ENCODE measurements at places on chromosomes 7 and 10.

GRCh38 chr10:72951760-72952159 lies 2.8 kb downstream of the PLA2G12B start:
- no peak for DNase-seq

DNA sequence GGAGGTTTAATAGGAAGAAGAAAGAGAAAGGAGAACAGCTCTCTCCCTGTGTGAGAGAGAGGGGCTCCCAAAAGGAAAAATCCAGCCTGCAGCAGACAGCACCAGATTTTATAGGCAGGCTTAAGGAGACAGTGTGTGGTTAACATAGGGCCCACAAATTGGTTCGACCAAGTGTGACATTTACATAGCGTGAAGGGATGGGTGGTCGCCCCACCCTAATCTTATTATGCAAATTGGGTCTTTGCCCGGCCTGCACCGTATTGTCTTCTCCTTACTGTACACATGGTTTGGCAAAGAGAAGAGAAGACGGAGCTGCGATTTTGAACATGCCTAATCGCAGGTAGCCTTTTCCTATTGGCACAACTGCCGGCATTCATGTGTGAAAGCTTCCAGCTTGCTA lies 756.3 kb downstream of the NXPH1 start:
- peak; percentile 51 for DNase-seq

DNA sequence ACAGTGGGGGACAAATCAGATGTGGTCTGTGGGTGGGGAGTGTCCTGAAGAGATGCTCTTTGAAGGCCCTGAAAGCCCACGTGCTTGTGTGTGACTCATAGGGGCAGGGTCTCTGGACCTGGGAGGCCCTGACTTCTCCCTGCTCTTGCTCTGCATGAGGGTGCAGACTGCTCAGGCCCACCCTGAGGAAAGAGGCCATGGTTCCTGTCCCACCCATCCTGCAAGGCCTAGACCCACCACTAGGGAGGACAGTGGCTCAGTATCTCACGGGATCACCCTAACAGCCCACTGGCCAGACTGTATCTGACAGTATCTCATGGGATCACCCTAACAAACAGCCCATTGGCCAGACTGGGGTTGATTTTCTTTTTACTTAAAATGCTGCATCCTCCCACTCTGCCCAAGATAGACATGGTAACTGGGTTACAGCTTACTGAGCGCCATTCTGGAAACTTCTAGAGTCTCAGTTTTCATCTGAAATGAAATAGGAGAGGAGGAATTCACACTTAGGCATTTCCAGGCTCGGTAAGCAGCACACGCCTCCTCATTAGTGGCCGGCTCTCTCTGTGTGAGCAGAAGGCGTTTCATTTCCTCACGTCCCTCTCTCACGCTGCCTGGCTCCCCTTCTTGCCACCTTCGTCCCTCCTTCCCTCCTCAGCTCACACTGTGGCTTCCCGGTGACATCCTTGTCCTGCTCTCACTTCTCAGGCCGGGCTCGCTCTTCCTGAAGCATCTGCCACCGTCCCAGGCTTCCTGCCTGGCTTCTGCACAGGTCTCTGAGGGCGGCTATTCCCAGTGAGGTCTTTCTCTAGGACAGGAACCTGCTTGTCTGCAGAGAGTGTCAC lies 242.6 kb downstream of the GLRX3 start:
- no peak for DNase-seq

DNA sequence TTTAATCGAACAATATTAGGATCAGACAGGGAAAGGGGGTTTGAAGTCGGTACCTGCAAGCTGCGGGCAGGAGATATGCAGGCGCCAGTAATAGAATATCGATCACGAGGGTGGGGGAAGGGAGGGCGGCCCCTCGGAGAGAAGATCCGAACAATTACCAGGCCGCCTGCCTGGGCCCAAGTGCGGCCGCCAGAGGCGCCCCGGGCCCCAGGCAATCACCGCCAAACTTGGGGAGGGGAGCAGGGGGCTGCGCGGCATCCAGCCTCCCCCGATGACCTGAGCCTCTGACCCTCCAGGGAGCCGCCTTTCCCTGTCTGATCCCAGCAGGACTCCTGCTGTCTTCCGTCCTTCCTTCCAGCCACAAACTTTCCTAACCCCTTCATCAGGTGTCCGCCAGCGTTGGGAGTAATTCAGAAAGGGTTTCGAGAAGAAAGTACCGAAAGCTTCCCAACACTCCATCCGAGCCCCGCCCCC lies 1.1 kb downstream of the NKX1-2 start:
- no peak for DNase-seq

GRCh38 chr10:89173075-89173474 lies 34.0 kb downstream of the CH25H start:
- no peak for DNase-seq

GRCh38 chr7:143012001-143012400 lies 14.9 kb downstream of the OR9A2 start:
- no peak for DNase-seq

DNA sequence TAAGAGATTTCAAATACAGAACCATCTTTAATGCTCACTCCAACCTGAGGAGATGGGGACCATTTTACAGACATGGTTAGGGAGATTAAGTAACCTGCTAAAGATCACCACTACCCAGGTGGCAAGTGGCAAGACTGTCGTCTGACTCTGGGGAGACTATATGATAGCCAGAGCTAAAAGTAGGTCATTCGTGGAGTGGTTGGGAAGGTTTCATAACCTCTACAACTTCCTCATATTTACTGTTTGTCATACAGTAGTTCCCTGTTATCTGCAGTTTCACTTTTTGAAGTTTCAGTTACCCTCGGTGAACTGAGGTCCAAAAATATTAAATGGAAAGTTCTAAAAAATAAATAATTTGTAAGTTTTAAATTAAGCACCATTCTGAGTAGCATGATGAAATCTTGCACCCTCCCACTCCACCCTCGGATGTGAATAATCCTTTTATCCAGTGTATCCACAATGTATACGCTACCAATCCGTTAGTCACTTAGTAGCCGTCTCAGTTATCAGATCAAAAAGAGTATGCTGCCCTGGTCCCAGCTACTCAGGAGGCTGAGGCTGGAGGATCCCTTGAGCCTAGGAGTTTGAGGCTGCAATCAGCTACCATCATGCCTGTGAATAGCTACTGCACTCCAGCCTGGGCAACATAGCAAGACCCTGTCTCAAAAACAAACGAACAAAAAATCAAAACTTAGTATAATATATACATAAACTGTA lies 14.9 kb upstream of the LGI1 start:
- no peak for DNase-seq

DNA sequence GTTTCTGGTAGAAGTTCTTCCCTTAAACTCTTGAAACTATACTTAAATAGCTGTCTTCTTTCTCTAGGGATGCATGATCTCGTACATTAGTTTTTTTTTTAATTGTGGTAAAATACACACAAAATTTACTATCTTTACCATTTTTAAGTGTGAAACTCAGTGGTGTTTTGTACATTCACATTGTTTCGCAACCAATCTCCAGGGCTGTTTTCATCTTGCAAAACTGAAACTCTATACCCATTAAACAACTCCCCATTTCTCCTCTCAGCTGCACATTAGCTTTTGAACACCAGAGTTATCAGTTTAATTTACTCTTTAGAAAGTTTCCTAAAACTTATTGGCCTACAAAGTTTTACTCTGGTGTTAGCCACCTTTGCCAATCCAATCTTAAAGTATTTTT lies 45.5 kb upstream of the PRKAR2B start:
- no peak for DNase-seq

- DNase-seq, result no peak
Measured at GRCh38 chr7:39880556-39880955, 69.5 kb upstream of the CDK13 start.

GRCh38 chr10:102603946-102604345 lies 40.3 kb upstream of the TRIM8 start:
- DNase-seq, result no peak

DNA sequence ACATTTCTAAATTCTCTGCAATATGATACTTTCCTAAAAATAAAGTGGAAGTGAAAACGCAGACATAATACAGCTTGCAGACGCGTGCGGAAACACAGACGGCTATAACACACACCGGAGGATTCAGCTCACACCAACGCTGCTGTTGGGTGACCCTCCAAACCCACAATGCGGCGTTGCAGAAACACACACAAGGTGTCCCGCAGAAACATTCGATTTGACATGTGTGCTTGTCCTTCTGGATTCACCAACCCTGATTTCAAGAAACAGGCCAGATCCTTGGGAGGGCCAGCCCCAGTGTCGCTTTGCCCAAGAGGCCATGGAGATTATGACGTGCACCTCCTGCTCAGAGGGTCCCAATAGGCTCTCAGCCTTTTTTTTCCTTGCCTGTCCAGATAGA lies 136.7 kb upstream of the TCERG1L start:
- no peak for DNase-seq

- no peak for DNase-seq
Measured at GRCh38 chr10:114663626-114664025, 5.6 kb upstream of the ABLIM1 start.

DNA sequence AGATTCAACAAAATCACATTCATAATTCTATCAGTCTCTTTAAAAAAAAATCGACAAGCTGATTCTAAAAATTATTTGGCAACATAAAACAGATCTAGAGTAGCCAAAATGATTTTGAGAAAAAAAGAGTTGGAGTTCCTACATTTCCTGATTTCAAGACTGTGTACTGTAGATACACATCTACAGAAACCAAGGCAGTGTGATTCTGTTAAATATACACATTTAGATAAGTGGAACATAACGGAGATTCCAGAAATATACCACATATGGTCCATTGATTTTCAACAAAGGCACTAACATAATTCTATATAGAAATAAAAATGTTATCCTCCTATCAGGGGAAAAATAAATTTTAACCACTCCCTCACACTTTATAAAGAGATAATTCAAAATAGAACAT lies 467.0 kb downstream of the ADRA2A start:
- no peak for DNase-seq

GRCh38 chr7:37054624-37055241 lies 330.4 kb upstream of the AOAH start:
- DNase-seq, result no peak

GRCh38 chr7:157577796-157578339 lies 241.1 kb downstream of the DNAJB6 start:
- no peak for DNase-seq

DNA sequence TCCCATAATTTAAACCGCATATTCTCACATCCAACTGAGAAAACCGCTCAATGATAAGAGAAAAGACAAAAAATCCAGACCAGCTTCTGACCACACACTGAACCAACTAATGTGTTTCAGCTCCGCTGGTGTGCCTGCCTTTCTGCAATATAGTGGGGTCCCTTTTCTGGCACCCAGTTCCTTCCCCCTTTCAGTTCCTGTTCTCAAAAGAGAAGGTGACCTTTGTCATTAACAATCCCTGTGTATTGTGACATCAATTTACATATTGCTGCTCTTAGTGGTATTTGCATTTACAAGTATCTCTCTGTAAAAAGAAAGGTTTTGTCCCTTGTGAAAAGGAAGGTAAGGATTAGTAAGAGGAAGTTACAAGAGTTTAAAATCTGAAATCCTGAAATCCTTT lies 1.4 kb downstream of the PPP1R17 start:
- no peak for DNase-seq

- DNase-seq, result no peak
Measured at GRCh38 chr7:30915005-30915601, 3.5 kb downstream of the AQP1 start.

DNA sequence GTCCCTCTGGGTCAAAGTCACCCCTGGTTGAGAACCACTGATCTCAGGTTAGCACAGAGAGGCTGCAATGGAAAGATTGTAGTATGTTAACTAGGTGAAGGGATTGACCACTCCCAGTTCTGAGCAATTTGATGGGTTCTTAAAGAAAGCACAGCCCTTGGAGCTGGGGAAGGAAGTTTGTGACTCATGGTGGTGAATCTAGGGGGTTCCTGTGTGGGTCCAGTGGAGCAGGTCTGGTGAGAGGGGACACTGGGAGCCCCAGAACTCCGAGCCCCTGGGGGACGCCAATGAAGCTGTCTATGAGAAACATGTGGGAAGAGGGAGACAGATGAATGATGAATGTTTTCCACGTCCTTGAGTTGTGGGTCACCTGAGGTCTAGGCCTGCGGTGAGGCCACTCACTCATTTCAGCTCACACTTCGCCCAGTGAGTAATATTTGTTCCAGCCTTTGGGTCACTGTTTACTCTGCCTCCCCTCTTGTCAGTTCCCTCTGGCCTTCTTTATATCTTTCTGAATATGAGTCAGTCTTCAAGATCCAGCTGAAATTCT lies 341.9 kb downstream of the LRMDA start:
- DNase-seq, result no peak

DNA sequence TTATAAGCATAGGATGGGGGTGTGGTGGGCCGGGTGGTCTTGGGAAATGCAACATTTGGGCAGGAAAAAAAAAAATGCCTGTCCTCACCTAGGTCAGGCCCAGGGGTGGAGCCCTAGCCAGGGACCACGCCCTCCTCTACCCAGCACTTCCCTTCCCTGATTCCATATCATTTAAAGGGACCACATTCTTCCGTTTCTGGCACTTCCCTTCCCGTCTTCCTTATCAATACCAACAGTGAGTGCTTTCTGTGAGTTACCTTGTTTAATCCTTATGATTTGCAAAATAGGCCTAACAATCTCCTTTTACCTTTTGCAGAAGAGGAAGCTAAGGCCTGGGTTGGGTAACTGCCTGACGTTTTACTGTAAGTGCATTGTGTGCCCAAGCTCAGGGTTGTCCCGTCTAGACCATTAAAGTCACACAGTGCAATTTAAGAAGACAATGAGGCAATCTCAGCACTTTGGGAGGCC lies 16.7 kb upstream of the C10orf95 start:
- no peak for DNase-seq

- DNase-seq, result no peak
Measured at GRCh38 chr10:44390585-44391072, 5.7 kb upstream of the CXCL12 start.
